ENCODE measurements at places on chromosomes 12 and 14. TPM values are rescaled to one million over a fixed set of nuclear protein-coding genes. Genes with fewer than 3 reads are reported as not detected.
A peak's percentile ranks its signal among the peaks of the same experiment; 100 is the strongest.

DNA sequence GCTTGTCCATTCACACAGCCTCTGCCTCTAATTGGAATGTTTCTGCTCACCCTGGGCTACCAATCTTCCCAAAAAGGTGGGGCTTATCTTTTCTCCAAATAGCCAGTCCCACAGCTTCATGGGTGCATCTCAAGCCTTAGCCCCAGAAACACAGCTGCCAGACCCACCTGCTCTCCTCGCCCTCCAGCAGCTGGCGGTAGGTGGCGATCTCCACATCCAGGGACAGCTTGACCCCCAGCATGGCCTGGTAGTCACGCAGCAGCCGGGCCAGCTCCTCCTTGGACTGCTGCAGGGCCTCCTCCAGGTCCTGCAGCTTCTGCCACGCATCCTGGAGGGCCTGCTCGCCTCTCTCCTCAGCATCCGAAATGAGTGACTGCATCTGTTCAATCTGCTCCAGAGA, 11.1 kb downstream of the KRT77 start:
- H3K4me1 ChIP-seq: peaks cover 8% of the 10 kb centered on the region
- DNase-seq: no peak
- no peaks in the 10 kb centered on the region for H3K27me3 ChIP-seq
- no peak overlapping the region for H3K27ac ChIP-seq
- H3K4me3 ChIP-seq: no peak overlapping the region

GRCh38 chr12:100437038-100437841, 36.4 kb upstream of the NR1H4 start:
- no peaks in the 10 kb centered on the region for H3K4me1 ChIP-seq
- no peaks in the 10 kb centered on the region for H3K36me3 ChIP-seq
- no peak for DNase-seq
- no peaks in the 10 kb centered on the region for H3K27me3 ChIP-seq

SPX gene
- not detected for total RNA-seq

DNA sequence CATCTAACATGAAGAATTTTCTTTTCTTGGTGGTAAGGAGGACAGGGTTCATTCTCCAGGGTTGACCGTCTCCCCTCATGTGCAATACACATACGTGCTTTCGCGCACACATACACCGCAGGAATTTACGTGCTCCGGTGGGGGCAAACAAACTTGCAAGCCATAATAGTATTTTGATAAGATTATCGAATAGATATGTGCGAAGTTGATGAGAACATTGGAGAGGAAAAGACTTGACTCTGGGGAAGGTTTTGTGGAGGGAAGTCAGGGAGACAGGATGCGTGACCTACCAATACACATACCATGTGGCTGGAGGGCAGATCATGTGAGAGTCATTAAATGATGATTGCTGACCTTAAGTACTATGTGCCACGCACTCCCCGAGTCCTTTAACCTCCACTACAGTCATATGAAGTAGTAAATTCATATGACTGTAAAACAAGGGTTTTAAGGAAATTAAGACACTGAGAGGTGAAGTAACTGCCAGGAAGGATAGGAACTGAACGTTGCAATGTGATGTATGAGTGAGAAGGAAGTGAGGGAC, 921 bp downstream of the RAD51B start:
- H3K4me1 ChIP-seq: peaks cover 12% of the 10 kb centered on the region
- DNase-seq: no peak
- H3K27ac ChIP-seq: no peak overlapping the region
- peak overlapping the region; percentile 80 for H3K4me3 ChIP-seq
- H3K27me3 ChIP-seq: no peaks in the 10 kb centered on the region

PLXNC1 gene
- 8.5 TPM for total RNA-seq

GRCh38 chr14:24063263-24063836, 8.0 kb upstream of the CPNE6 start:
- DNase-seq: no peak
- H3K36me3 ChIP-seq: no peaks in the 10 kb centered on the region
- H3K27ac ChIP-seq: no peak overlapping the region
- H3K4me3 ChIP-seq: no peak overlapping the region

DNA sequence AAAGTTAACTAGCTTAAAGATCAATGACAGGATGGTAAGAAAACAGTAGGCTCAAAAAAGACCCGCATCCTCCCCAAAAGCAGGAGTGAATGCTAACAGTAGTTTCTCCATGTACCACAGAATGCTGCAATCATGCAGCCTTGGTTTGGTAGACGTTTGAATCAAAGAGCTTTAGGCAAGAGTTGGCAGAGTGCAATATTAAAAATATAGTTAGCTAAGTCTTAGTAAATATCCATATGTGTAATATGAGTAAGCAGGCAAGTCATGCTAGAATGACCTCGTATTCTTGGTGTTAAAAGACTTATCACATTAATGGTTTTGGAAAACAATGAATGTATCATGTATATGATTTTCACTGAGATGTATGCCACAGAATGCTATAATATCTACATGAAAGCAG, 18.8 kb upstream of the KLRF1 start:
- H3K4me3 ChIP-seq: no peak overlapping the region
- DNase-seq: no peak
- no peak overlapping the region for H3K27ac ChIP-seq
- no peaks in the 10 kb centered on the region for H3K4me1 ChIP-seq

Data from thoracic aorta (tissue), 2 donors.